ENCODE measurements at places on chromosomes 2 and 18.

- no peak for DNase-seq
These were observed 13.5 kb downstream of the PASK start for GRCh38 chr2:241135737-241136136.

DNA sequence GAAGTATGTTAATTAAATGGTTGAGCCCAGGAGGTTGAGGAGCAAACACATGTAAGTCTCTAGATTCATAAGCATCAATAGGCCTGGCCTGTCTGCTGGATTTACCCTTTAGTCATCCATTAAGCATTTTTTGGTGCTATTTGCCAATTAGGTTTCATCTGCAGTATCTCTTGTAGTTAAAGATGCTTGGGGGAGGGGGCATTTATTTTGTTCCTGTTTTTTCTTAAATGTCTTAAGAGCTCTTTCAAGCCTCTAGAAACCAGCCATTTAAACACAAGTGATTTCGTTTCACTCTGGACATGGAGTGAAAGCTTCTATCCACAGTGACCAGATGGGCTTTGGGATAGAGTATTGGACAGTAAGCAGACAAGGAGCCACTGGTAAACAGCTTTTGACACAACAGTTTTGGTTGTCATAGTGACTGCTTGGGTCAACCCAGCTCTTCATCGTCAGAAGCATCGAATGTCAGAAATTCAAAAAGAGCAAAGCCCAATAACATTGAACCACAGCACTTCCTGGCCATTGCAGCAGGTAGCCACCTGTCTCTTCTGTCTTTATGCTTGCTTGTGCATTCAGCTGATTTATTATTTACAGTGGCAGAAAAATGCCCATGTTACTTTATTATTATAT is 4.9 kb downstream of the QPCT start:
- DNase-seq = no peak

GRCh38 chr2:176780348-176780747 is 432.2 kb upstream of the HNRNPA3 start:
- no peak for DNase-seq

DNA sequence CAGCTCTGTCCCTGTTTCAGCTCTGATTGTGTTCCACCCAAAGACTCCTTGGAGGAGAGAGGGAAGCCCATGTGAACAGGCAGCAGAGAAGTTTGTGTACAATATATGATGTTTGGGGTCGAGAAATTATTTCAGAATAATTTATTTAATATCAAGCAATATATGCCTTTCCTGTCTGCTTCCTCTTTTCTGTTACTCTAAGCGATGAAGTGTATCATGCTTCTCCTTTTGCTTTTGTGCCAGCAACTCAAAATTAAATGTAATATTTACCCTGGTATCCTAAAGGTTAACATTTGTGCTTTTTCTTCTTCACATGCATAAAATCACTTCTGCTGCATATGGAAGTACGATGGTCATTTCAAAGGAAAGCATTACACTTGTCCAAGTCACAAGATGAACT is 2.4 kb upstream of the NTSR2 start:
- DNase-seq = no peak

DNA sequence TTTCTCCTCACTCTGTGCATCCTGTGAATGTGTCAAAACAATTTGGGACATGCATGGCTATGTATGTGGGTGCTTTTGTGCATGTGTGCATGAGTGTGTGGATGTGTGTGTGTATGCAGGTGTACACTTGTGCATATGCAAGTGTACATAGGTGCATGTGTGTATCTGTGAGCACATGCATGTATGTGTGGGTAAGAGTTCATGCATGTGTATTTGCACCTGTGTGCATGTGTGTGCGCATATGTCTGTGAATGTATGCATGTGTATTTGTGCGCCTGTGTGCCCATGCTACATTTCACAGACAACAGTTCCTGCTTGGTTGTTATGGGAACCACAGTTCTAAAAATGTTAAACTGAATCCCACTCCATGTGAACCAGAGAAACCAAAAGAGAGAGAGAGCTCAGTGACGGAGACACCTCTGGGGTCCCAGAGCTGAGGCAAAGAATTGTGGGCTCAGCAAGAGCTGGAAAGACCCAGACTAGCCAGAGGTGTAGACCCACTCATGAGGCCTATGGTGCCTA is 1.9 kb upstream of the FBXO41 start:
- no peak for DNase-seq
